CD4-positive, alpha-beta T cell treated with Interleukin-15 for 1 hour (primary cell): ENCODE measurements at places on chromosomes 12 and 14.

- no peak for DNase-seq
Measured at GRCh38 chr12:3726456-3726855, 26.5 kb downstream of the CRACR2A start.

GRCh38 chr14:87002776-87003175 lies 990.2 kb downstream of the GALC start:
- DNase-seq: no peak

- no peak for DNase-seq
Measured at GRCh38 chr12:88413646-88414045, 166.6 kb downstream of the KITLG start.

DNA sequence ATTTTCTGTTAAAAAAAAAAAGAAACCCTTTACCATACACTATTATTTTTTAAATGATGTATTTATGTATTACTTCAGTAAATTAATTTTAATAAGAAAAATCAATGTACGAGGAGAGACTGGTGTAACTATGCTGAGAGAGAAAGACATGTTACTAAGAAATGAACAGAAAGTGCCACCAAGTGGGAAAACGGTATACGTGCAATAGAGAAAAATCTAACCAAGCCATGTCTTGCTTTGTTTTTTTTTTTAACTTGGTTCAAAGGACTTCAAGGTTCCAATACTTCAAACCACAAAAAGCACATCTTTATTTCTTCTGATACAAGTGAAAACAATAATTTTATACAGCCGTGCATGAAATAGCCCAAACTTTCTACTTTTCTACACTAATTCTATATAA lies 22.9 kb downstream of the NDUFA12 start:
- no peak for DNase-seq

DNA sequence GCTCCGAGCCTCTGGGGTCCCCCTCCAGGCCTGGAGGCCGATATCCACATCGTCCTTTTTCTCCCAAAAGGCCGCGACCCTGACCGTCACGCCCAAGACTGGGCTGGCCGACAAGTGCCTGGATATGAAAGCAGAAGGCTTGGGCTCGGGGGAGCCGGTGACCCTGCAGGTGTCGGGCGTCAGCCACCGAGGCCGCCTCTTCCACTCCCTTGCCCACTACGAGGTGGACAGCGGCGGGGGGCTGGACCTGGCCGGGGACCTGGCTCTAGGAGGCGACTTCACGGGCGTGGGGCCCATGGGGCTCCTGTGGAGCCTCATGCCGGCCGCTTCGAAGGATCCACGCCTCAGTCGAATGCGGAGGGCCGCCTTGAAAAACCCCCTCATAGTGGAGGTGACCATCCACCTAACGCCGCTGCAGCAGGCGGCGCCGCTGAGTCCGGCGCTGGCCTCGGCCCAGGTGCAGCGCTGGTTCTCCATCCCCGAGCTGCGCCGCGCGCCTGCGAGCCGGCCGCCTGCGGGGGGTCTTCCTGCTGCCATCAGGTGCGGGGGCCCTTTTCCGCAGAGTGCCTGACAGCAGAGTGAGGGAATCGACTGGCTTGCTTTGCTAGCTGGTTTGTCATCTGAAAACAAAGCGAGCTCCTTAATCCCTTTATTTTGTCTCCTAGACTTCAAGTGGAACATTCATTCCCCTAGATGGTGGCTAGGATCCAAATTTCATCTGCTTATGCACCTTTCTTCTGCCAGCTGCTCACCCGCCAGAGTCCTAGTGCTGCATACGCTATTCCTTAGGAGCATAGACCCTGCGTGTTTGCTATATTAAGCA lies 10.6 kb upstream of the DNAL1 start:
- no peak for DNase-seq

DNA sequence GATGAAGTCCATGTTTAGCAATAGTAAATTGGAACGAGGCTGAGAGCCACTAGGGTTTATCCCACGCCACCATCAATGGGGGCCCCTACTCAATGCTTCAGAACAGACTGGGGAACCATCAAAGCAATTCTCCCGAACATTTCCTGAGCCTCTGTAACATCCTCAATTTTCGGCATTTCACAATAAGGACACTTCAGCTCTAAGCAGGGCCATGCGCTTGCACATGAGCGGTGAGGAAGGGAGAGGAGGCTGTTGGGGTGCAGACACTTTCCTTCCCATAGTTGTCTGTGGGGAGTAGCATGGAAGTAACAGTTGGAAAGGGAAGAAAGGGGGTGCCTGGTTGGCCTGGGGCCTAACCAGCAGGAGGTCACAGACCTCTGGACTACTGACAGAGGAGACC lies 129.9 kb upstream of the PRMT8 start:
- no peak for DNase-seq

GRCh38 chr12:120625557-120626419 lies 14.6 kb upstream of the CABP1 start:
- peak; percentile 36 for DNase-seq

- no peak for DNase-seq
Measured at GRCh38 chr12:105425254-105426174, 95.0 kb downstream of the C12orf75 start.

- DNase-seq: no peak
Measured at GRCh38 chr14:68198713-68199495, 379.3 kb downstream of the RAD51B start.

DNA sequence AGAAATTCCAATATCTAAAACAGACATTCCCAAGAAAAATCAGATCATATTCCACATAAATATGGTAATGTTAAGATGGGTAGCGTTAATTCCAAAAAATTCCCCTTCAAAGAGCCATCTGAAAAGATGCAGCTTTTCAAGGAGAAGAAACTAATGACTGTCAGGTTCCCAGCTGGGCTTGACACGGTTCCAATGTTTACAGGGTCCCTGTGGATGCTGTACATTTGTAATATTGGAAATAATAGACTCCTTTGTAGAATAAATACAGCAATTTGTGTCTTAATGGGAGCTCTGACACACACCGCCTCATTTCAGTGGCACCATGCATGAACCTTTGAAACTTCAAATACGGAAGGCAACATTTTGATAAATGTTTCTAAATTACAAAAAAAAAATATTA lies 140.6 kb downstream of the ITPR2 start:
- no peak for DNase-seq

DNA sequence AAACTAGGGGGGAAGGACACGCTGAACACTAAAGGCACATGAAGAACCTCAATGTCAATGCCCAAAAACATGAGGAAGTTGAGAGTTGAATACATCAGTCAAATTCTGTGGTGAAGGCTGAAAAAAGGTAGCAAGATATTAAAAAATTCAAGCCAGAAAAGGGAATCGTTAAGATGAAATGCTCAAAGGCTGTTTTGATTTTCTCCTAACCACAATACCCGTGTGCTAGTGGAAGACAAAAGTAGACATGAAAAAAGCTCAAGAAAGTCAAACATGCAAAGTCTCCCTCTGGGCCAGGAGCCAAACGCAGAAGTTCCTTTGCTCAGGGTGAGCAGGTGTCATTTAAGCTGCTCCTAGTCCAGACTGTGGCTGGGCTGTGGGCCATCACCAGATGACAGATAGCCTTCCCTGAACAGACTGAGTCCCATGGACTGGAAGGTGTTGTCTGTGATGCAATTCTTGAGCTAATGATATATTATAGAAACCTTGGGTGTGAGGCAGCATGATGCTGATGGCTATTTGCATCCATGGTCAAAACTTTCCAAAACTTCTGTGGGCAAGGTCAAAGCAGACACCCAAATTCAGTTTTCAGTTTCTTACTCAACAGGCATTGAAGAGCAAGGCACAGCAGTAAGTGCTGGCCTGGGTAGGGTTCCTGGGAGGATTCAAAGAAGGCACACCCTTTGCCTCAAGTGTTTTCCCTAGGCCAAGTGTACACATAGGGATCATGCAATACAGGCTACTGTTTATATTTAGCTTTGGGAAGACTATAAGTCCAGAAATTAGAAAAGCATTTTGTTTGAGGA lies 81.6 kb downstream of the MYRFL start:
- DNase-seq: no peak

DNA sequence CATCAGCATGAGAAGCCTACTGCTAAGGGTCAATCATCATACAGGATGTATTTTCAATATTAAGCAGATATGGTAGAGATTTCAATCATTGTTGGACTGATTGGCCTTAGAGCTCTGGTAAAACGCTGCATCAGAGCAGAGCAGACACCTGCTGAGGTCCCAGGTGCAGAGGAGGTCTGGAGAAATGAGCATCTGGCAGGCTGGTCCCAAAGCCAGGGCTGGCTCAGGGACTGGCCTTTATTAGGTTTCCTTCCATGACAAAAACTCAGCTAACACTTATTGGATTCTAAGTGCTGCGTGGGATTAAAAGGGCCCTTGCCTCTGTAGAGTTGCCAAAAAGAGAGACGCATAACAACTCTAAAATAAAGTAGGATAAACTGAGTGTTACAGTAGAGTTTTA lies 29.7 kb downstream of the AKAP6 start:
- DNase-seq: no peak

- no peak for DNase-seq
Measured at GRCh38 chr14:94762431-94762830, 7.5 kb downstream of the GSC start.

GRCh38 chr12:58655375-58655774 lies 264.9 kb downstream of the LRIG3 start:
- no peak for DNase-seq

DNA sequence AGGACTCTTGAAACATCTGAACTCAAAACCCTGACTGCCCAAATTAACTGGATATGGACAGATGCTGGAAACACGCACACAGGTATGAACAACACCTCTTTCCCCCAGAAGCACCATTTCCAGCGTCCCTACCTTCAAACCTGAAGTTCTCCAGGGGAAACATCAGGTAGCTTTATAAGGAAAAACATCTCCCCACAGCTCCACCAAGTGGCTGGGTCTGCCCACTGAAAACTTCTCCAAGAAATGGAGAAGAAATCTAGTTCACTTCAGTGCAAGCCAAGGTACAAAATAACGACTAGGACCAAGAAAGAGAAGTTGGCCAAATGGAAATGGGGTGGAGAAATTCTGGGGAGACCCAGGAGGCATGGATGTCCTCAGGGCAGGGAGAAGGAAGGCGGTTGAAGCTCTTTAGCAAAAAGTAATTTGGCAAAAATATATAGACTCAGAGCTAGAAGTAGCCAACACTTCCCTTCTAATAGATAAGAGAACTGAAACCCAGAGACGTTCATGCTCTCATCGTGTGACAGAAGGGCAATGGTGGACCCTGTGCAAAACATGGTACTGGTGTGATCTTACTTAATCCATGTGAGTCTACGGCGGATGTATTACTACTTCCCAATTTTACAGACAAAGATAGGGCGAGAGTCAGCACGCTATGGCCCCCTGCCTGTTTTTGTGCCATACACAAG lies 10.5 kb upstream of the NUAK1 start:
- DNase-seq: no peak

DNA sequence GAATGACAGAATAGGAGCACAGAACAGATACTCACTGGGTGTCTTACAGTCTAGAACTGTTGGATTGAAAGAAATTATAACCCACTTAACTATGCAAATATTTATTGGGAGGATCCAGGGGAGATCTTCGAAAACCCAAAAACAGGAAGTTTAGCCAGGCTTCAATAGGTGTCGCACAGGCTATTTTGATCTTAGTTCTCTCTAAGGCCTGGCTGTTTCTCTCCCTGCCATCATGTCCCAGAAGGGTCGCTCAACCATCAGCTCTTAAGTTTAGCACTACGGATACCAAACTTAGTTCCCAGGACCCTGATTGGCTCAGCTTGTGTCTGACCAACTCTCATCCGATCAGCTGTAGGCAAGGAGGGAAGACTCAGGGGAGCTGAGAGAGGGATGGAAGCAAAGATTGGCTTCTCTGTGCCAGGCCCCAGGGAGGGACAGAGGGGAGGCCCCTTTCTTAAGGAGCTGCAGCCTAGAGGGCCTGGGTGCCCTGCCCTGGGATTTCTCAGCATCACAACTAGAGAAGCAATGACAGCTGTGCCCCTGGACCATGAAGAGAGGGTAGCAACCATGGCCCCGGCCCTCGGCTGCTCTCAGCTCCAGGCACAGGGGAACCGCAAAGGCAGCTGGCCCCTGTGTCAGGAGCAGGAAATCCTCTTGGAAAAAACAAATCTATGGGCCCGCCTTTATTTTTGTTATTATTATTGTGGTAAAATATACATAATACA lies 13.5 kb downstream of the PHETA1 start:
- peak; percentile 26 for DNase-seq

DNA sequence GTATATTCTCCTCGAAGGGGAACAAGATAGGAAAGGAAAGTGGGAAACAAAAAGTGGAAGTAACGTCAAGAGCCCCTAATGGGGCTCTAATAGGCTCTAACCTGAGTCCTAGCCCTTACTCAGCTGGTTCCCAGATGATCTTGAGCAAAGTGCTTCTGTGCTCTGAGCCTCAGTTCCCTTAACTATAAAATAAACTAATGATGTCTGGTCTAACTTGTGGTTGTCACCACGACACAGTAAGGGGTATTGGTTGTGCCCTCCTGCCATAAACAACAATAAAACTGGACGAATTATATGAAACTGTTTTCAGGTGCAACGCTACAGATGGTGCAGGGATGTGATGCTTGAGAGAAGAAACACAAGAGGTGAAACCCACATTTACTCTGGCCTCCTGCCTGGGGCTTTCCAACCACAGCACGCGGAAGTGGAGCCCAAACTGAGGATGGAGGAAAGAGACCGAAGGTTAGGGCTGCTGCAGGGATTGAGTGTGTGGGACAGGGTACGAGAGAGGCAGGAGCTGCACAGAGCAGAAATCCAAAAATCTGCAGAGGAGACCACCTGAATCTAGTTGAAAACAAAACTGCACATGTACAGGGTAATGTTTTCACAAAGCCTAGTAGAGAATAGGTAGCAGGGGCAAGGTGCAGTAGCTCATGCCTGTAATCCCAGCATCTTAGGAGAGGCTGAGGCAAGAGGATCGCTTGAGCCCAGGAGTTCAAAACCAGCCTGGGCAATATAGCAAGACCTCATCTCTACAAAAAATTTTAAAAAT lies 45.6 kb upstream of the BCL2L14 start:
- DNase-seq: no peak

DNA sequence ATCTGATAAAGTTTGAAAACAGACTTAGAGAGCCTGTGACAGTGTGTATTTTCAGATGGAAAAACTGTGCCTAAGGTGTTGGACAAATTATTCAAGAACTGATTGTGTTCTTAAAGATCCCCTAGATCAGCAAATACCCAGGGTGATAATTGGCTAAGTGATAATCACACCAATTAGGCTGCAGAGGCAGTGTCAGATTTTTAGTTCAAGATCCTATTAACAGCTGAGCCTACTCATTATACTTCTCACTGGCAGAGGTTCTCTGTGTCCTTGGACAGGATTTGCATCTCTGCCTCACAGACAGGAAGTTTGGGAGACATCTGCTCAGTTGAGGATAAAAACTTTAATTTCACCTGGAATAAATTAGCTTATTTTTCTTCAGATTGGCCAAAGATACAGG lies 4.3 kb upstream of the FGD4 start:
- DNase-seq: no peak

DNA sequence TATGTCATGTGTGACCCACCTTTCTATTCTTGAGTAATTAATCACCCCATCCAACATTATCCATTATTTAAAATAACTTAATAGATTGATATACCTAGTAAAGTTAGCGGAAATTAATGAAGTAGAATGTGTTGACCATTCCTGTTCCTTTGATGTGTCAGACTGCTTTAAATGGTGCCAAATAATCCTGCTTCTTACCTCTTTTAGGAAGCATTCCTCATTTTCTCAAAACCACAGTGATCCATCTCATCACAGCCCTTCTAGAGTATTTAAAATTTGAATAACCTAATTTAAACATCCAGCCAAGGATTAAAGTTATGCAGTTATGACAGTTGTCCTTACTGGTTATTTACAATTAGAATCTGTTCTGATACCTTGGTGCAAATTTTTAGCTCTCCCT lies 6.9 kb downstream of the MGAT4C start:
- DNase-seq: no peak

GRCh38 chr12:126770188-126770587 lies 1496.8 kb upstream of the TMEM132C start:
- no peak for DNase-seq
